ENCODE measurements at places on chromosomes 6 and 20.

GRCh38 chr20:53040693-53041589 is 68.8 kb downstream of the TSHZ2 start:
- DNase-seq: no peak

GRCh38 chr6:24799541-24799915 is 811 bp upstream of the ARMH2 start:
- DNase-seq: no peak

GRCh38 chr6:39339096-39339867 is 16.8 kb upstream of the KCNK16 start:
- no peak for DNase-seq

DNA sequence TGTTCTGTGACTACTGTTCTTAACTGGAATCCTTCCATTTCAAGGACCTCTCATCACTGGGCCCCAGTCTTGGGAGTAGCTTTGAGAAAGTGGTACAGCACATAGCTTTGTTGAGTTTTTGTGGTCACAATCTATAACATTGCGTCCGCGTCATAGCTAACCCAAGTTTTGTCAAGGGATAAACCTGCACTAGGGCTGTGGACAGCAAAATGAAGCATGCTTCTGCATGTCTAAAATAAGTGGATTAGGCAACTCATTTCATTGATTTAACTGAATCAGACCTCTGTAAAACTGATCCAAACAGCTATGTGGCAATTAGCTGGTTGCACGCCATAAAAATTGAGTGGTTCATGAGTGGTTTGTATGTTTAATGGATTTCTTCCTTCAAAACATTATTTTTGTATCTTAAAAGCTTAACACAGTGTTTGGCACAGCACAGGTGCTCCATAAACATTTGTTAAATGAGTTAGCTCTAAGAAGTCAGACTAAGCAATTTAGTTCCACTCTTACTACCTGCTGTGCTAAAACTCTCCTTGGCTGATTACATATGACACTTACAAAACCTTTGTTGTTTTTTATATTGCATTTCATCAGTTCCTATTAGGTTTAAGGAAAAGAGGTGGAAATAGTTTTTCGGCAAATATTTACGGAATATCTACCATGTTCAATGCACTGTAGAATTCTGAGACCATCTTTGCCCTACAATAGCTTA is 160.3 kb upstream of the ATXN1 start:
- DNase-seq: no peak

DNA sequence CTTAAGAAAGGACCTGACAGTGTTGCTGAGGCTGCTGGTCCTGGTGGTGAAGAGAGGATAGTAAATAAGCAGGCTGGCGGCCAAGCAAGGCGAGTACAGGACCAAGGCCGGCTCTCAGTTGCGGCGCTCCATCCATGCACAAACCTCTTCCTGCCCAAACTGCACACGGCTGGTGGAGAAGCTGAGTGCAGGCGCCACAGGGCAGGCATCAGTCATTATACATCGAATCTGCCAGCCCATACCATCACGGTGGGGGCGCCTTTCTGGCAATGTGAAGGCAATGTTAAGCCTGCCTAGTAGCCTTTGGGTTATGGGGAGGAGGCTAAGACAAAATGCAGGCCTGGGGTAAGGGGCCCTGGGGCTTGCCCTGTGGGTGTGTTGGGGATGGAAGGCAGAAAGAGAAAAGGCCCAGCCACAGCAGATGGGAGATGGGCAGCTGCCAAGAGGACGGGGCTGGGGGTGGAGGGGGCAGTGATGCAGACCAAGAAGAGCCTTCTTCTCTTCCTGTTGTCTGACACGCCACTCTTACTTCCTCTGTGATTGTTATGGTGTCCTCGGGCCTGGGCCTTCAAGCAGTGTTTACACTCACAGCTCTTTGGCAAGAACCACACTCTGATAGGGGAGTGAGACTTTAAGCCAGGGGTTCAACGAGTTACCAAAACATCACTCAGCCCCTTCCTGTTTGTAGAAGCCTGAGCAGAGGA is 20.3 kb upstream of the KCNK16 start:
- no peak for DNase-seq

- DNase-seq: no peak
These were observed 87.9 kb downstream of the CEP57L1 start for GRCh38 chr6:109183109-109183650.

- DNase-seq: no peak
These were observed 128.0 kb downstream of the CDH4 start for GRCh38 chr20:61379898-61380544.

DNA sequence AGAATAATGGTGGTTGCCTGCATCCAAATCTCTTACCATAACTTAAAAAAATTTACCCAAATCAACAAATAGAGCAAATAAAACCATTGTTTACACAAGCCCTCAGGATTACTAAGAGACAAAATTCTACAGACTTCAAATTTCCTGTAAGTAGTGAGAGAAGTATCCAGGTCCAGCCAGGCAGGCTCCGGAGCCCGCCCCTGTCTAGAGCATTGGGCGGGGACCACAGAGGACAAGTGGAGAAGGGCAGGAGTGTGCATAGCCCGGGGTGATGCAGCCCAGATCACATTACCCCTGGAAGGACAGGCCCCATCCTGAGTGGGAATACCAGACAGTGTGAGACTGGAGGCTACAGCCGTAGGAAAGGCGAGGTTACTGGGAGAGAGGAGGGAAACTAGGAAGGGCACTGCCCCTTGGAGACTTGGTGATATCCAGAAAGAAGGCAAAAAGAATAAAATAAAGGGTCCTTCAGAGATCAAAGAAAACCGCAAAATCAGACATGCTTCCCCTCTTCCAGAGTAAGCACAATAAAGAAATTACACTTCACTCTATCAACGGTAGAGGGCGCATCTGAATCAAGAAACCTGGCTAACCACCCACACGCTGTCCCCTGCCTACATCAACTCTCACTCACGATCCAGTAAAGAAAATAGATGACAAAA is 26.6 kb downstream of the RIN2 start:
- no peak for DNase-seq

- DNase-seq: no peak
These were observed 126.7 kb upstream of the TRAF3IP2 start for GRCh38 chr6:111732390-111732789.

DNA sequence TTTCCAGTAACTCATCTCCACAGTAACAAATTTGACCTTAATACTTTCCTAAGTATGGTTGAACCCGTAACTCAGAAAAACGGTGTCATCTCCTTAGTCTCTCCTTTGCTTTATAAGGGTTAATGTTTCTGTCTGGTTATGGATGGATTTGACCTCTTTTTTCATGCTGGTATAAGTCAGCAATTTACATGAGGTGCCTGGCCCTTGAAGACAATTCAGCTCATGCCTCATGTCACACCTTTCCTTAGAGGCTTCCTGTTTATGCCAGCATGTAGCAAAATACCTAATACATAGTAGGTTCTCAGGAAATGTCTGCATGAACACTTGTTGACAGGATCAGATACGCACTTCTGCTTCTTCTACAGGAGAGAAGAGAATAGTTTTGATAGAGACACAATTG is 37.7 kb upstream of the C20orf144 start:
- no peak for DNase-seq

DNA sequence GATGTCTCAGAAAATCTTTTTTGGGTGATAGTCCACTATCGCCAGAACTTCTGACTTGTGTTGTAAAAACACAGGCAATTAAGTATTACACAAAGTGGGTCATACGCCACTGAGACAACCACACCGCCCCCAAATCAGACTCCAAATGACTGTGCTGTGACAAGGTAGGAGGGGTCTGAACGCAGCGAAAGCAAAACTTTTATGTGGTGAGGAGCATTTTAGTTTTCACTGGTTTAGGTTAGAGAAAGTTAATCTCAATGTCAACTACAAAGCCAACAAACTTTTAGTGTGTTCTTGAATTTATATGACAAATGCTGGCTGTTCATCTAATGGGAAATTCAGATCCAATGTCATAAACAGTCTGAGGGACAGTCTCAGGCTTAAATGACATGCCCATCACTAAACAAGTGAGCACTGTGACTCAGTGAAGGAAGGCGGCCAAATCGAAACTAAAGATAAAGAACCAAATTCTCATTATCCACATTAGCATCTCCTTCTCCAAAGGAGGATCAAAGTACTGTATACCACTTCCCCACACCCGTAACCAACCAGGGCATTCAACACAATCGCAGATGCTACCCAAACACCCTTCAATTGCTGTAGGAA is 186.7 kb downstream of the GJA10 start:
- no peak for DNase-seq

GRCh38 chr20:41138475-41139226 is 1.3 kb downstream of the PLCG1 start:
- DNase-seq: no peak

- peak; percentile 53 for DNase-seq
These were observed 131.6 kb upstream of the ESR1 start for GRCh38 chr6:151675746-151676459.

GRCh38 chr6:160227038-160227768 is 31.4 kb downstream of the SLC22A2 start:
- DNase-seq: no peak

DNA sequence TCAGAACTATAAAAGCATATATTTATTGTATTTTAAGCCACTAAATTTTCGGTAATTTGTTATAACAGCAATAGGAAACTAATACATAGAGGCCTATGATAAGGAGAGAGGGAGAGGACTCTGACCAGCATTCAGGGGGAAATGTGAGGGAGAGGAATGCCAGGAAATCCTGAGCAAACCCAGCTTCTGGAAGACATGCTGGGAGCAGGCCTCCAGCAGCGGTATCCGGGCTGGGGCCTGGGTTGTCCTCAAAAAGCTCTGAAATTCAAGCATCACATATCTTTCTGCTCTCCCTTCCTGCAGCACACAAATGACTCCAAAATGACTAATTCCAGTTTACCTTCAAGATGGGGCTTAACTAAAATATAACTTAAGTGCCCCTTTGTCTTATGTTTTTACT is 33.4 kb upstream of the RIMS1 start:
- DNase-seq: no peak

DNA sequence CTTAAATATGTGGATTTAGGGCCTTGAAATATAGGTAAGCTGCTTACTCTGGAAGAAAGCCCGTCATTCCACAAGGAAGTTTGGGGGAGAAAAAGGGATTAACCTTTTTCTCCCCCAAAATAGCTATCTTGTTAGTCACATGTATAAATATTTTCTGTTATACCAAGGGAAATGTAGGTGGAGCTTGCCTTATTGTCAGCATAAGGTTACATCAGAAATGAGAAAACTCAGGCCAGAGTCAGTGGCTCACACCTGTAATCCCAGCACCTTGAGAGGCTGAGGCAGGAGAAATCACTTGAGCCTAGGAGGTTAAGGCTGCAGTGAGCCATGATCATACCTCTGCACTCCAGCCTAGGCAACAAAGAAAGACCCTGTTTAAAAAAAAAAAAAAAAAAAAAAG is 129.9 kb downstream of the LRFN2 start:
- no peak for DNase-seq

- peak; percentile 47 for DNase-seq
These were observed at the start of gene RNF217 for GRCh38 chr6:124961777-124962638. Gene RNF217, plus strand, starts transcription at chr6:124962437. Its CDS starts 108 bp downstream, at chr6:124962545.

DNA sequence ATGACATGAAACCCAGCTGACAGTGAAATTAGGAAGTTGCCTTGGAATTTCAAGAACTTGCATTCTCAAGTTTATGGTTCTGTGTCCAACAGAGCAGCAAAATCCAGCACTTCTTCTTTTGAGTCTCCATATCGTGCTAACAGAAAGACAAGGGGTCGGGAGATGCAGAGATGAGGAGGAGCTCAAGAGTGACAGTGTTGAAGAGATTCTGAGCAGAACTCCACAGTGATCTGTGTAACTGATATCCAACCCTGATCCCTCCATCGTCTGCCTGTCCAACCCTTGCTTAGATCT is 21.2 kb upstream of the BTN1A1 start:
- no peak for DNase-seq

GRCh38 chr20:43723735-43724134 is 3.1 kb downstream of the GTSF1L start:
- DNase-seq: no peak

DNA sequence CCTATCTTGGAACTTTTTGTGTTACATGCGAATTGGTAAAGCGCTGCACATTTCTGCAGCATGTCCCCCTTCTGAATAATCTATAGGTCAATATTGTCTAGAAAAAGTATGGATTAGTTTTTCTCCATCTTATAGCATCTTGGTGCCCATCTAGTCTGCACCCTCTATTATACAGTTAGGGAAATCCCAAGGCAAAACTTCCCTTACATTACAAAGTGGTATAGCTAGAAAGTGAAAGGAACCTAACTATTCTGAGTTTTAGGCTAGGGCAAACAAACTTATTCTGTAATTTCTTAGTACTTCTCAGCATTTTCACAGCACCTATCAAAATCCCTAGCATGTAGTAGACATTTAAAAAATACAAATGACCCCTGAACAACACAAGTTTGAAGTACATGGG is 133.5 kb upstream of the CCDC28A start:
- no peak for DNase-seq

- no peak for DNase-seq
These were observed 1137.7 kb downstream of the EPHA7 start for GRCh38 chr6:92281571-92282076.

DNA sequence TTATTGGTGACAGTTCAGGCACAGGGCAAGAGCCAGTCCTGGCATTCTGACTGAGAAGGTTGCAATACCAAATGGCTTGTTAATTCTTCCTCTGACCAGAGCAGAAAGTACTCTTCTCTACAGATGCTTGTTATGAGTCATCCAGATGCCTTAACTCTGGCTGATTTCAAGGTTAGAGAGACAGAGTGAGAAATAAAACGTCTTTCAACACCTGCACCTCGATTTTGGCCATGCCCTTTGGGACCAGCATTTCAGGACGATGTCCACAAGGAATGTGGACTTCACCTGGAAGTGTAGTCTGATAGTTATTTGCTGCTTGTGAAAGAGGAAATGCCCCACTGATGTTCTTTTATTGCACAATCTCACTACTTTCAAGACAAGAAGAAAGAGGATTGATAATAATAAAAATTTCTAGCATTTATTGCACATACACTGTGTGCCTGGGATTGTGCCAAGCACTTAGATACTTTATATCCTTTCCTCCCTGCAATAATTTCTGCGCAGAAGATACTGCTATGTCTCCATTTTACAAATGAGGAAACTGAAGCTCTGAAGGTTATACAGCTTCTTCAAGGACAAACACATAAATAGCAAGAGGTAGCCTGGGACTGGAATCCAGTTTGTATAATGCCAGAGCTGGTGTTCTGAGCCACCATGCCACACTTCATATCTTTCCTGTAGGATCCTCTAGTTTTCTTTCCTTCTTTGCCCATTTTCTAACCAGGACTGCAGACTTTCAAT is 33.5 kb upstream of the MCM3 start:
- DNase-seq: no peak

DNA sequence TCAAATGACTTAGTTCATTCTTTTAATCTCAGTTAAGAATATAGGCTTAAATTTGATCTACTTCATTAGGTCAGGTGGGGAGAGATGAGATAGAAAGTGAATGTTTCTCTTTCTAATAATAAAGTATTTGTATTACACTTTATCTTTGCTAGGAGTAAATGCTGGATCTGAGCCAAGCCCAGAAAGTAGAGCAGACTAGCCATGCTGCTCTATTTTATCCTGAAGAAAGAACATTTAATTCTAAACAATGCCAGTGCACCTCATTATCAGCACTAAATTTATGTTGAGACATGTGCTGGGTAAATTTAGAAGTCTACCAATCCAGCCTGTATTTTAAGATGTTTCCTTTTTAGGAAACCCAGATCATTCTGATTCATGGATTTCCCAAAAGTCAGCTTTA is 43.5 kb downstream of the AKIRIN2 start:
- DNase-seq: no peak

GRCh38 chr6:168240160-168240559 is 79.4 kb downstream of the DACT2 start:
- DNase-seq: no peak
